HCEC 1CT (cell line): ENCODE measurements at places on chromosomes 11 and 22.
A peak's percentile ranks its signal among the peaks of the same experiment; 100 is the strongest.

- peak; percentile 85 for DNase-seq
Measured at GRCh38 chr22:24683691-24684090, 80.7 kb downstream of the GGT1 start.

GRCh38 chr11:10846660-10847059 lies 11.2 kb downstream of the ZBED5 start:
- DNase-seq: no peak

DNA sequence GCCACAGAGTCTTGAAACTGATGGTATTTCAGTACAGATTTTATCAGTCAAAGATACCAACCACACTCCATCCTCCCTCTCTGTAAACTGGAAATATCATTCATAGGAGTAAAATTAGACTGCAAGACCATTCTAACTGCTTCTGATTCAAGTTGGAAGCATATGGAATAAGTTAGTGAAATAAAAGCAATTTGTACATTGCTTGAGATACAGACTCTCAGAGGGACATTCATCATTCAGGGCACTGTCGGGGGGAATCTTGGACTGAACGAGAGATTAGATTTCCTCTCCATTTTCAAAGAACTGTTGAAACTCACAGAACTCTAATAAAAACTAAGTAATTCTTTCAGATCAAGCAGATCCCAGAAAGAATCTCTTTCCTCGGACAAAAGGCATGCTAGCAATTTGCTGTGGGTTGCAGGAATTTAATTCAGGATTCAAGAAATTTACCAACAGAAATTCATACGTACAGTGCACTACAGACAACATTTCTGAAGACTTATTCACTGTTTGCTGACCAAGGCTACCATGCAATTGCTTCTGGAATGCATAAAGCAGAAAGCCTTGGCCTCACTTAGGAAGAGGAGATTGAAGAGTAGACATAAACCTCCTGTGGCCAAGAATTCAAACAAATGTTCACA lies 34.1 kb downstream of the PAMR1 start:
- peak; percentile 86 for DNase-seq

GRCh38 chr11:73577496-73577917 lies 20.4 kb downstream of the FAM168A start:
- DNase-seq: peak; percentile 33

GRCh38 chr11:92775003-92775676 lies 194.3 kb upstream of the MTNR1B start:
- no peak for DNase-seq

GRCh38 chr11:126375726-126376125 lies 20.2 kb downstream of the ST3GAL4 start:
- DNase-seq: peak; percentile 78

GRCh38 chr11:23079382-23079813 lies 219.1 kb upstream of the CCDC179 start:
- peak; percentile 57 for DNase-seq

DNA sequence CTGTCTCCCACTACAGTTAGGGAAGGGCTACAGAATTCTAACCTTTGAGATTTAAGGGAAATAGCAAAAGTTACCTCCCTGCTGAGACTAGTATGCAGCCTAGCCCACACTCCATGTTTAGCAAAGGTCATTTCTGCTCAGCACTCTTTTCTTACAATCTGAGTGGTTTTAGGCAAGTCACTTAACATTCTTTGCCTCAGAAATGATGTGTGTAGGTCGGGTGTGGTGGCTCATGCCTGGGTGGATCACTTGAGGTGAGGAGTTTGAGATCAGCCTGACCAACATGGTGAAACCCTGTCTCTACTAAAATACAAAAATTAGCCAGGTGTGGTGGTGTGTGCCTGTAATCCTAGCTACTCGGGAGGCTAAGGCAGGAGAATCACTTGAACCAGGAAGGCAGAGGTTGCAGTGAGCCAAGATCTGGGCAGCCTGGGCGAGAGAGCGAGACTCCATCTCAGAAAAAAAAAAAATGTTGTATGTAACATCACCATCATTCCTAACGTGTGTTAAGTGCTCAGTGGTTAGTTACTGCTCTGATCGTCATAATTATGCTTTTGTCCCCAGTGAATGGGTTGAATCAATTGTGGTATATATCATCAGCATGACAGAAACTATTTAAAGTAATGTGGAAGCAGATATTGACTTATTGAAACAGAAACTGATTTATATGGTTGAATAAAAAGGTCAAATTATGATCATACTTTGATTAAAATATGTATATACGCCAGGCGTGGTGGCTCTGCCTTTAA lies 55.0 kb downstream of the COPB1 start:
- no peak for DNase-seq

GRCh38 chr11:35183326-35183925 lies 44.5 kb downstream of the CD44 start:
- no peak for DNase-seq

DNA sequence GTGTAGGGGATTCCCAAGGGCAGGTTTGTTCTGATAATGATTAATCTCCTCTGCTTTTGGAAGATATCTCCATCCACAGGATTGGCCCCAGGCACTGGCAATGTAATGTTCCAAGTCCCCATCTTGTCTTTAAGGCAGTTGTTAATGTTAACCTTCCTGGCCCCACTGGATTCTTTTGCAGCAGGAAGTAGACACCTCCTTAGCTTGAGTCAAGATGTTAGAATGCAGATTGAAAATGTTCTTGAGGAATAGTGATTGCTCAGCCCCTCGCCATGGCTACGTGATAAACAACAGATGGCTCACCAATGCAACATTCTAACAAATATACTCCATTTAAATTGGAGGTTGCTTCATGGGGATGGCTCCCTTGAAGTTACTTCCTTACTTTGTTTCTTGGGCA lies 7.3 kb downstream of the HEPHL1 start:
- DNase-seq: peak; percentile 69

GRCh38 chr11:9838229-9838628 lies 174.4 kb downstream of the SWAP70 start:
- peak; percentile 61 for DNase-seq

GRCh38 chr11:130585545-130585944 lies 137.1 kb downstream of the ADAMTS15 start:
- DNase-seq: no peak

DNA sequence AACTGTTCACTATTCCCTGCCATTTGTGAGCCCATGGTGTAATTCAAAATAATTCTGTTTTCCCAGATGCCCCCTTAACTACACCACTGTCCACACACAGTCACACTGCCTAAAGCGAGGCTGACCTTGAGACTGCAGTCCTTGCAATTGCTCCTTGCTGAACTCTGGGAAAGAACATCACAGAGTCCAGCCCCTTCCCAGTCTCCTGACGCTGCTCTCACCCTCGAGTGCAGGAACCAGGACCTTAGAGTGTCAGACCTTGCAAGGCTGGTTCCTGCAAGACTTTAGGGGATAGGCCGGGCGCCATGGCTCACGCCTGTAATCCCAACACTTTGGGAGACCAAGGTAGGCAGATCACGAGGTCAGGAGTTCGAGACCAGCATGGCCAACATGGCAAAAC lies 33.6 kb downstream of the AHNAK start:
- DNase-seq: no peak

DNA sequence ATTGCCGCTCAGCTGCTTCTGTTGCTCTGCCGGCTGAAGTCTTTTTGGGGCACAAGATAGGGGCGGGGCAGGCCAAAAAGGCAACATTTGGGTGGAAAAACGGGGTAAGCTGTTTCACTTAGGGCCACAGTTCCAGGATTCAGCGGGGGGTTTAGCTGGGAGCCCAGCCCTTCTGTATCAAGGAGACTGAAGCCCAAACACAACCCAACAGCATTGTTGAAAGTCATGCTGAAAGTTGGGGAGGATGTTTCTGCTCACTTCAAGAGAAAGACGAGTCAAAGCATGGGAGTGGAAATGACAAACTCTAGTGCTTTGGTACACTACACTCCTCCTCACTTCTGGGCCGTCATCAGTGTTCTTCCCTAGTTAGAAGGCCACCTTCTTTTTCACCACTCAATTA lies 56.1 kb upstream of the GNAZ start:
- no peak for DNase-seq

- no peak for DNase-seq
Measured at GRCh38 chr11:77110836-77111235, 8.2 kb downstream of the OMP start.

DNA sequence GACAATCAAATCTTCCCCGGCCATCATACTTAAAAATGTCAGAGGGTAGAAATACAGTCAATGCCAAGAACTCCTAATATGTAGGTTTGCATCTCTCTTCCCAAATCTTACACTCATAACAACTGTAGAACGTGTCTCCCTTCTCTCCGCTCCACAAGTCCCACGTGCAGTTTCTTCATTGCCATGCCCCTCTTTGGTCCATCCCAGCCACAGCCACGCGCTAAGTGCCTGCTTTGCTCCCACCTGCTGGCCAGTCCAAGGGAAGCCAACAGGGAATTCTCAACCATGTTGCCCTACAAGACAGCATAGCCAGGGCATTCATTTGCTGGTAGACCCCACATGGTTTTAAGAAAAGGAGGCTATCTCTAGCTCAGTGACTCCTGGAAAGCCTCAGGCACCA lies 420.6 kb upstream of the ISX start:
- no peak for DNase-seq

DNA sequence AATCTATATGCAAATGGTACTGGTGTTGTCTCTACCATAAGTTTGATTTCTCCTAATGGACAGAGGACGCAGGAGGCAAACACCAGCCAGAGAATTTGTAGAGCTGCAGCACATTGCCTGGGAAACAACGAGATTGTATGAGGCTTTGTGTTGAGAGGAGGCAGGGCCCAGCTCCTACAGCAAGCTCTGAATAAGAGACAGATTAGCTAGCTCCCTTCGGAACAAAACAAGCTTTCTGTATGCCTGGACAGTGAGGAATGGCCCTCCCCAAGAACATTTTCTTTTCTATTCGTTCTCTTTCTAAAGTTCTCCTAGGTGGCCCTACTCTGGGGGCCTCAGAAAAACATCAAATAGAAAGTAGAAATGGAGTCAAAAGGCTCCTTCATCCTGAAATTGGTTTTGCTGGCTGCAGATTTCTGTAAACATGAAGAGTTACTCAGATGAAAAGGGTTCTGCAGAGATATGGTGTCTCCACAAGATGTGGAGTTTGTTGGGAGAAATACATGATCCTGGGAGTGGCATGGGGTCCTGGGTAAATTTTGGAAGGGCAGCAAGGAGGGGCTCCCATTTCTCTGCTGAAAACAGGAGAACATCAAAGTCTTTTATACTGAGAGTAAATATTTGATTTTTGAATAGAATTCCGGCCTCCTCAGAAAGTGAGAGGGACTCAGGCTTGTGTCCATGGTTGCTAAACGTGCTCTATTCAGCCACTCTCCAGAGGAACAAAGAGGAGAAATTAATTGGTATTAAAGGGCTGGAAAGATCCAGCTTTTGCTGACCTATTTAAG lies 6.8 kb upstream of the HEPACAM start:
- no peak for DNase-seq
